ENCODE measurements at places on chromosomes 5 and 9. TPM values are rescaled to one million over a fixed set of nuclear protein-coding genes. Genes with fewer than 3 reads are reported as not detected.
A peak's percentile ranks its signal among the peaks of the same experiment; 100 is the strongest.

GRCh38 chr9:93721417-93721965, 145.1 kb downstream of the PHF2 start:
- H3K27me3 ChIP-seq = no peaks in the 10 kb centered on the region
- H3K4me1 ChIP-seq = no peaks in the 10 kb centered on the region
- H3K4me3 ChIP-seq = no peak overlapping the region
- no peak for DNase-seq
- H3K27ac ChIP-seq = no peak overlapping the region

GRCh38 chr5:35229076-35230037, 930 bp downstream of the PRLR start:
- peaks cover 5% of the 10 kb centered on the region for H3K4me1 ChIP-seq
- H3K4me3 ChIP-seq = peak overlapping the region; percentile 29
- no peaks in the 10 kb centered on the region for H3K36me3 ChIP-seq

- H3K27me3 ChIP-seq = peaks cover 14% of the 10 kb centered on the region
- DNase-seq = no peak
- no peak overlapping the region for H3K4me3 ChIP-seq
- H3K4me1 ChIP-seq = peaks cover 3% of the 10 kb centered on the region
These were observed 36.2 kb downstream of the GRIN3A start for GRCh38 chr9:101702257-101702656.

DNA sequence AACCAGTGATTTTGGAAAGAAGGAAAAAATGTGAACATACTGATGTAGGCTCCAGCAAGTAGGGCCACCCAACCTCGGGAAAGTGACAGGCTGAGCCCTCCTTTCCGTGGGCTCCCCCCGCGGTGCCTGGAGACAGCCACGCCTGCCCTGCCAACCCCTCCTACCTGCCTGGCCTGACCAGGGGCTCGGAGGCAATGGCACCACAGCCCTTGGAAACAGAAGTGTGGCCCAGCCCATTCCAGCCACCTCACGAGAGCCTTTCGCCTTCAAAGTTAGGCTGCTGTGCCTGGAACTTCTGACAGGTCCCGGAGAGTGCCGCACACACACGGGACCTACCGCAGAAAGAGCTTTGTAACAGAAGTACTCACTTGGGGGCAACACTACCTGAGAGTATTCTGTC, 49.5 kb upstream of the LRRC14B start:
- H3K27me3 ChIP-seq = no peaks in the 10 kb centered on the region
- peak; percentile 39 for DNase-seq
- H3K4me3 ChIP-seq = no peak overlapping the region
- no peak overlapping the region for H3K27ac ChIP-seq
- H3K36me3 ChIP-seq = no peaks in the 10 kb centered on the region

DNA sequence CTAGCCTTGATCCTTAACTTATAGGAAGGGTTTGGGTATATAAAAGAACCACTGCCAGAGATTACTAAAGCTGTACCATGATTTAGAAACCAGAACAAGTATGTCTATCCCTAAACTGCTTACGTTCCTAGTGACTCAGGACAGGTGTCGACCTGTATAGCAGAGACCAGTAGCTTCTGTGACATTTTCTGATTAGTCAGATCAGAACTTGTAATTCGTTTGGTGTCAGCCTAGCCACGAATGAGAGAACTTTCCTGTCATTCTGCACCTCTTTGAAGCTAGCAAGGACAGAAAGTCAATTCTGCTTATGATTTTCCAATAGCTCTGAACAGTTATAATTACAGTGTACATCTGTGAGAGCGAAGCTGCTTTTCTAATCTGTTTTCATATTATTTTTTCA, 39.5 kb downstream of the PRKACG start:
- peaks cover 57% of the 10 kb centered on the region for H3K4me1 ChIP-seq
- peaks cover 29% of the 10 kb centered on the region for H3K36me3 ChIP-seq

DNA sequence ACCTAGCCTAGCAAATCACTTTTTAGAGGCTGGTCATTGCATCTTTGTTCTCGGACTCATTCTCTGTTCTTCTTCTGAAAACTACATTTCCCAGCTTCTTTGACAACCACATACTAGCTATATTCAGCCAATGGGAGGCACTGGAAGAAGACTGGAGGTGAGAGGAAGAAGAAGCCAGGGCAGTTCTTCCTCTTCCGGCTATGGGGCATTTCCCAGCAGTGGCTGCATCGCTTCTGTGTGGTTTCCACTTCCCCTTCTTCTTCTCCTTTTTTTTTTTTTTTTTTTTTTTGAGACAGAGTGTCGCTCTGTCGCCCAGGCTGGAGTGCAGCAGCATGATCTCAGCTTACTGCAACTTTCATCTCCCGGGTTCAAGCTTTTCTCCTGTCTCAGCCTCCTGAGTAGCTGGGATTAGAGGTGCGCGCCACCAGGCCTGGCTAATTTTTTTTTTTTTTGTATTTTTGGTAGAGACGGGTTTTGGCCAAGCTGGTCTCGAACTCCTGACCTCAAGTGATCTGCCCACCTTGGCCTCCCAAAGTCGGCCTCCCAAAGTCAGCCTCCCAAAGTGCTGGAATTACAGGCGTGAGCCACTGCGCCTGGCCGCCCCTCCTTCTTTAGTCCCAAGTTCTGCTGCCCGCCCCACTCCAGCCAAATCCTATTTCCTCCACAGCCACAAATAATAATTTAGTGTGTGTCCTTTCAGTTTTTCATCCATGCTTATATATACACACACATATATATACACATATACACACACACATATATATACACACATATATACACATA, 6.9 kb upstream of the UBAP1 start:
- H3K4me1 ChIP-seq = peaks cover 7% of the 10 kb centered on the region
- H3K36me3 ChIP-seq = no peaks in the 10 kb centered on the region
- no peaks in the 10 kb centered on the region for H3K27me3 ChIP-seq
- DNase-seq = peak; percentile 84

The TXNDC8 gene
- total RNA-seq = not detected

DNA sequence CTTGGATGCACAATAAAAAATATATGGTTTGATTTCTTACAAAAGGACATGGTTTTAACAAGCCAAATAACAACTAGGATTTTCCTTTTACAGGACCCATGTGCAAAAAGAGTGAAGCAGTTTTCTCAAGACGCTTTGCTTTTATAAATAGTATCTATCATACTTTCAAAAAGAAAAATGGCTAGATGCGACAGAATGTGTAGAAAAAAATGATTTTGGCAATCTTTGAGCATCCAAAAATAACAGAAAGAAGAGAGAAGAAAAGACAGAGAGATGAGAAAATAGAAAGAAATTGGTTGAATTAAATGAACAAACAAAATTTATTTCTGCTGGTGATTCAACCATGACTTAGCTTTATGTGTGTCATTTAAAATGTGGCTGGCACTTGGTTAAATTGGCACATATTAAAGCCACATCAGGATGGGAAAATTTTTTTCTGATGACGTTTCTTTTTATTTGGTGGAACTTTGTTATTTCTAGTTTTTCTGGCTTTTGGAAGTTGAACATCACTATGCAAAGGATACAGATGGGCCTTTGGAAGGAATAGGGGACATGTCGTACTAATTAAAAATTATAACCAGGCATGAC, 35.6 kb upstream of the NREP start:
- no peak overlapping the region for H3K27ac ChIP-seq
- DNase-seq = no peak
- H3K4me3 ChIP-seq = no peak overlapping the region
- H3K27me3 ChIP-seq = peaks cover 4% of the 10 kb centered on the region

DNA sequence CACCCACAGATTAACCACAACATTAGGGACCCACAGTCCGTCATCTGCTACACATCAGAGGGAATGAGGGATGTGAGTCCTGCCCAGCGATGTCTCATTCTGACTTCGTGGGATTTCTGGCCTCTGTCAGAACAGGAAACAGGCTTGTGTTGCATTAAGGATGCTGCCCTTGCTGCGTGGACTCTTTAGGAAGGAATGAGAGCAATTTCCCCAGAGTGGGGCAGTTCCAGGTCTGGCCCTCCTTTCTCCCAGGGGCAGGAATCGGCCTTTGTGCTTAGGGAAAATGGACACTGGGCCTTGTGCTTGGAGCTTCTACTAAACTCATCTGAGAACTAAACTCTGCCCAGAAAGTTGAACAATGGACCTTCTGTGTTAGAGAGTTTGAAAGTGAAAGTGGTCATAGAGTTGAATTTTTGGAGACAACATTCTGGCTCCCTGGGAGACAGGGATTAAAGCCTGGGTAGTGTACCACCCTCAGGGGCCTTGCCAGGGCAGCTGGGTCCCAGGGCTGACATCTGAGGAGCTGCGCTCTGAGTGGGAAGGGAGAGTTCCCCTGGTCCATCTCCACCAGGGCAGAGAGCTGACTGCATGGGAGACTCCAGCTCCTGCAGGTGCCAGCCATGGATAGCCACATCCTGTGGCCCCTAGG, 37.8 kb upstream of the S1PR3 start:
- H3K4me1 ChIP-seq = peaks cover 8% of the 10 kb centered on the region
- no peaks in the 10 kb centered on the region for H3K36me3 ChIP-seq
- H3K4me3 ChIP-seq = no peak overlapping the region
- no peak for DNase-seq
- no peak overlapping the region for H3K27ac ChIP-seq

DNA sequence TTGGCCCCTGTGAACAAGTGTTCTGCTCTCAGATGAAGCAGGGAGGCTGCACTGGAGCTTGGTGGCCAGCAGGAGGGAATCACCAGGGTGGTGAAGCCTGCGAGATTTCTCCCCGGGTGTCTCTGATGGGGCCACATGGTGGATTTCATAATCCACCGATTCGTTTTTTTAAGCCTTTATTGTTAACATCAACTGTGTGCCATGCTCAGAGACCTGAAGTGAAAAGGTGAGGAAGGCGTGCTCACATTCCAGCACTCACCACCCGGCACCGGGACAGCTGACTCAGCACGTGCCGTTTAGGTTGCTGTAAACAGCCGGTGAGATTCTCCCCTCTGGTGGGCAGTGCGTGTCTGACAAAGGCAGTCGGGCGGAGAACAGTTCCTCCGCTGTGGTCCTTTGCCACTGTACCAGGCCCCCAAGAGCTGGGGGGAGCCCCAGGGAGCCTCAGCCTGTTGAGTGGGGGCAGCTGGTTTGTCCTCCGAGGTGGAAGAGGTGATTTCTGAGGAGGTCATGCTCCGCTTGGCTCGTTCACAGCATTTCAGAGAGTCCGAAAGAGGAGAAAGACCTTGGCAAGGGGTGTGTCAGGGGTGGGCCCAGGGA, 12.7 kb upstream of the AHRR start:
- no peaks in the 10 kb centered on the region for H3K4me1 ChIP-seq
- H3K27ac ChIP-seq = no peak overlapping the region
- no peaks in the 10 kb centered on the region for H3K27me3 ChIP-seq
- H3K36me3 ChIP-seq = peaks cover 18% of the 10 kb centered on the region
- no peak overlapping the region for H3K4me3 ChIP-seq

DNA sequence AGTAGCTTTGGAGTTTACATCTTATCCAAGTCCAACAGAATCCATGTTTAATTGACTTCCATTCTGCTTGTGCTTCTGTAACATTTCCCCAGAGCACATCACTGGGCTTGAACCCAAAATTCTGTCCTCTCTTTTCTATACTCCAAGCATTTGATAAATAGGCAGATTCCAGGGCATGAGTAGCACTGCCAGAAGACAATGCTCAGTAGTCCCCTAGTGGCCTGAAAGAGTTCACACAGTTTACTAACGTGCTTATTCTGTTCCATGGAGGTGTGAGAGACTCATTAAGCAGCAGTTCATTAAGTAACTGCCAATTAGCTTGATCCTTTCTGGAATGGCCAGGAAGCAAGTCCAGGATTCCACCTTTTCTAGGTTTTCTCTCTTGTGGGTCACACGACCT, 9.4 kb upstream of the GABRA6 start:
- H3K36me3 ChIP-seq = no peaks in the 10 kb centered on the region
- DNase-seq = no peak
- no peak overlapping the region for H3K27ac ChIP-seq
- no peaks in the 10 kb centered on the region for H3K4me1 ChIP-seq

The DPYSL3 gene
- total RNA-seq = 0.14 TPM

The TMEM174 gene
- total RNA-seq = not detected

The CDK7 gene
- 54.2 TPM for total RNA-seq

DNA sequence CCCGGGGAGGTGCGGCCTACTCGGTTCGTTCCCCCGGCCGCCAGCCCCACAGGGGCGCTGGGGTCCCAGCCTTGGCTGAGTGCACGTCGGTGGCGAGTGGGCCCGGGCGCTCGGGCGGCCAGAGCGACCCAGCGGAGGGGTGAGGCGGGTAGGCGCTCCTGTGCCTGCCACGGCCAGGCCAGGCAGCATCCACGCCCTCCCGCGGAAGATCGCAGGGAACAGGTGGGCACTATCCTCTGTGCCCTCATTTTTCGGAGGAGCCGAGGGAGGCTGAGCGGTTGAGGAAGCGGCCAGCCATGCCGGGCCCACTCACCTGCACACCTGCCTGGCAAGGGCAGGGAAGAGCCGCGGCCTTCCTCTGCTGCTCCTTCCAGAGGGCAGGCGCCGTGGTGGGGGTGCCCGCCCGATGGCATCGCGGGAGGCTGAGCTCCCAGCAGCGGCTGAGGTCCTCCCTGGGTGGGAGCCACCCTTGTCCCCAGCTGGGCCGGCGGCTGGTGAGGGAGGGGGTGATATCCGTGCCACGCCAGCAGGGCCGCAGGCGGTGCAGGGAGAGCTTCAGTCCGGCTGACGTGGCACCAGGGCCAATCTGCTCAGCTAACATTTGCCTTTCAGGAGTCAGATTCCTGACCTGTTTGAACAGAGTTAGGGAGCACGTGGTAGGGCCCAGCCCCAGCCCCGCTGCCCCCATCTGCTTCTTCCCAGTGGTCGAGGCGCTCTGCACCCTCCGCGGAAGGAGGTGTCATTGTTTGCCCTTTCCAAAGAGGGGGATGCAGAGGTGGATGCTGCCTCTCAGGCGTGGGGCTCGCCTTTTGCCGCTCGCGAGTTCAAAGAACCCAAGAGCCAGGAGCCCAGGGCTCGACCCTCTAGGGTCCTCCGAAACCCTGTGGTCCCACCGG, 1.6 kb upstream of the SEC16A start:
- peaks cover 10% of the 10 kb centered on the region for H3K36me3 ChIP-seq
- peak overlapping the region; percentile 57 for H3K4me3 ChIP-seq
- H3K27ac ChIP-seq = peak overlapping the region; percentile 58
- DNase-seq = peak; percentile 70
- peaks cover 2% of the 10 kb centered on the region for H3K27me3 ChIP-seq

DNA sequence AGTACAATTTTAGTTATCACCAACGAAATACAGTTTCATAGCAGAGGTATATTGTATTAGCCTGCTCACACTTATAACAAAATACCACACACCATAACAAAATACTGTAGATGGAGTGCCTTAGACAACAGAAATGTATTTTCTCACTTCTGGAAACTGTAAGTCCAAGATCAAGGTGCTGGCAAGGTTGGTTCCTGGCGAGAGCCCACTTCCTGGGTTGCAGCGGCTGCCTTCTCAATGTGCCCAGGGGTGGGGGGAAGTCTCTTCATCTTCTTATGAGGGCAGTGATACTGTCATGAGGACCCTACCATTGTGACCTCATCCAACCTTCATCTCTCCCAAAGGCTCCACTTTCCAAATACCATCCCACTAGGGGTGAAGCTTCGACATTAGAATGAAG, 30.5 kb upstream of the GADD45G start:
- no peak overlapping the region for H3K27ac ChIP-seq
- peaks cover 5% of the 10 kb centered on the region for H3K4me1 ChIP-seq
- no peak for DNase-seq
- H3K4me3 ChIP-seq = no peak overlapping the region
- no peaks in the 10 kb centered on the region for H3K36me3 ChIP-seq
- peaks cover 59% of the 10 kb centered on the region for H3K27me3 ChIP-seq

GRCh38 chr9:101925498-101925897, 187.1 kb upstream of the GRIN3A start:
- no peaks in the 10 kb centered on the region for H3K27me3 ChIP-seq
- H3K27ac ChIP-seq = no peak overlapping the region
- no peak overlapping the region for H3K4me3 ChIP-seq
- no peaks in the 10 kb centered on the region for H3K4me1 ChIP-seq
- H3K36me3 ChIP-seq = no peaks in the 10 kb centered on the region

The ADRA1B gene
- not detected for total RNA-seq

The RNF130 gene
- 7.3 TPM for total RNA-seq

GRCh38 chr5:93580063-93580926, 724 bp downstream of the NR2F1-AS1 start:
- peak overlapping the region; percentile 37 for H3K27ac ChIP-seq
- H3K36me3 ChIP-seq = no peaks in the 10 kb centered on the region
- H3K27me3 ChIP-seq = peaks cover 44% of the 10 kb centered on the region
- H3K4me3 ChIP-seq = peak overlapping the region; percentile 79

All from activated CD4-positive, alpha-beta T cell treated with anti-CD3 and anti-CD28 coated beads, Interleukin-2, amount 10 ng/mL, durations not matched to agents 24 days and 14 days (primary cell).